ENCODE measurements at places on chromosomes 6 and 20. TPM values are rescaled to one million over a fixed set of nuclear protein-coding genes. Genes with fewer than 3 reads are reported as not detected.

GPX5 gene
- total RNA-seq, result not detected

GATA5 gene
- not detected for total RNA-seq

COL12A1 gene
- 15.6 TPM for total RNA-seq

SLPI gene
- total RNA-seq, result 1,064 TPM

SGK2 gene
- total RNA-seq, result 3.6 TPM

DCBLD1 gene
- 19.1 TPM for total RNA-seq

TP53TG5 gene
- total RNA-seq, result not detected

TRIM15 gene
- total RNA-seq, result not detected

- DNase-seq, result no peak
Observed at GRCh38 chr20:32535316-32535952, 49.7 kb downstream of the NOL4L start.

DNA sequence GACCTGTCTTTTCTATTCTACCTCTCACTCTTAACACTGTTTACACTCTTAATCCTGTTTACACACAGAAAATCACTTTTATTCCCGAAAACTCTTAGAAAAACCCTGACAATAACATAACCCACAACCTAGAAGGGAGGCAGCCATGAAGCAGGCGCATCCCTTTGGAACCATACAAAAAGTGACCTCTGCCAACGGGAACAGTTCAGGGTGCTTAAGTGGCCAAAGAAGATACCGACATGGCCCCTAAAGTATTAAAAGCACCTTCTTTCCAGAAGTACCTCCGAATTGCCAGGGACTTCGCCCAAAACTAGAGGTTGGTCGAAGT is 490 bp downstream of the MMUT start:
- no peak for DNase-seq

DNA sequence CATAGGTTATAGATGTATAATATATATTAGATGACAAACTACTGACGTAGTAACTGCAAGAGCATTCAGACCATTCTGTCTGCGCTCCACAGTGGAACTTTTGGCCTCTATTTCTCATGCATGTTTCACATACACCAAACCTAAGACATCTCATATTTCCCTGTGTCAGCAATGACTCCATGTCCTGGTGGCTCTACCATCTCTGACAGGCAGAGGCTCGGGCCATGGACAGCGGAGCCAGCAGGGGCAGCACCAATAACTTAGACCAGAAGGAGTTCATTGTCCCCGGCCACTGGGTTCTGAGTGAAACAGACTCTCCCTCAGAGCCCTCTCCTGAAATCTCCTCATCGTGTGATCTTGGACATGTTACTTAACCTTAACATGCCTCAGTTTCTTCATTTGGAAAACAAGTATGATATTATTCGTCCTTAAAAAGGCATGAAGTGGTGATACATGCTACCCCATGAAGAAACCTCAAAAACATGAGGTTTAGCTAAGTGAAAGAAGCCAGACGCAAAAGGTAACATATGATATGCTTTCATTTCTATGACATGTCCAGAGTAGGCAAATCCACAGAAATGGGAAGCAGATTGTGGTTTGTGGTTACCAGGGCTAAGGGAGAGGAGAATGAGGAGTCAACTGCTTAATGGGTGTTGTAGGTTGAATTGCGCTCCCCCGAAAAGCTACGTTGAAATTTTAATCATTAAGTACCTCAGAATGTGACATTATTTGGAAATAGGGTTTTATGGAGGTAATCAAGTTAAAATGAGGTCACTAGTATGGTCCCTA is 564.0 kb upstream of the JARID2 start:
- no peak for DNase-seq

DNA sequence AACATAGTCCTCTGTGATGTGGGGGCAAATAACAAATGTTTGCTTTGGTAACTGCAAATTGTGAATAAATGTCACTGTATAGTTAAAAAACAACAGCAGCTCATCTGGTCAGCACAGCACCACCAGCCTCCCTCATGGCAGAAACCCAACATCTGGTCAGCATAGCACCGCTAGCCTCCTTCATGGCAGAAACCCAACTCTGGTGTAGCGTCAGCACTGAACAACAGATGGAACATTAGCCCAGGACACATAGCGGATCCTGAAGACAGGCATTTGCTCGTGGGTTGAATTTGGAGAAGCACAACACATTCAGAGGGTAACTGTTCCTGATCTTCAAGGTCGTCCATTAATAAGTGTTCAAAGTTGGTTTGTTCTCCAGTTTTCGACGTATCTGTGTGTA is 265.9 kb downstream of the DLL1 start:
- DNase-seq, result no peak

DNA sequence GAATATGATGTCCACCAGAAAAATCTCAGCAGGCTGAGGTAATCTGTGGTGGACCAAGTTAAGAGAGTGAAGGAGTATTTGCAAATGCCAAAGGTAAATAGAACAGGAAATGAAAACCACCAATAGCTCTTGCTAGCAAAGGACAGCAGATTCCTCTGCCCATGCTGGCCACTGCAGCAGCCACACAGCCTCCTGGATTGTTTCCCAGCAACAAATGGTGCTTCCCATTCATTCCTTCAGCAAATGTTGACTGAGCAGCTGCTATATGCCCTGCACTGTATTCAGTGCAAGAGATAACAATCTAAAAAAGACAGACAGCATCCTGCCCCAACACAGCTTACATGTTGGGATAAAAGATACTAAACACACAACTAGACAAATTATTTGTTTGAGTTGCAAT is 11.0 kb downstream of the ROS1 start:
- no peak for DNase-seq

DNA sequence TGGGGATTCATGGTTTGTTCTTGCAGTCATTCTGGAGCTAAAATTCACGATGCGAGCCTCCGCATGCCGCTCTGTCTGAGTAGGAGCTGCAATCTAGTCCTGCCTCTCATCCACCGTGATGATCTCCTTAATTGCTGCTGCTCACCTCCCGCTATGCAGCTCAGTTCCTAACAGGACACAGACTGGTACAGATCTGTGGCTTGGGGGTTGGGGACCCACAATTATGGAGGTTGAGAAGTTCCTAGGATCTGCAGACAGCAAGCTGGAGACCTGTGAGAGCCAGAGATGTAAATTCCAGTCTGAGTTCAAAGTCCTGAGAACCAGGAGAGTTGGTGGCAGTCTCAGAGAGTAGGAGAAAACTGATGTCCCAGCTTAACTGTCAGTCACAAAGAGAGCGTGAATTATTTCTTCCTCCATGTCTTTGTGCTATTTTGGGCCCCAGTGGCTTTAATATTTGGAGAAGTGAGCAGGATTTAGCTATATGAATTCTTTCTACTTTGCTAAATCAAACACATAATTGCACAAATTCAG is 378.7 kb upstream of the MAN1A1 start:
- DNase-seq, result no peak

DNA sequence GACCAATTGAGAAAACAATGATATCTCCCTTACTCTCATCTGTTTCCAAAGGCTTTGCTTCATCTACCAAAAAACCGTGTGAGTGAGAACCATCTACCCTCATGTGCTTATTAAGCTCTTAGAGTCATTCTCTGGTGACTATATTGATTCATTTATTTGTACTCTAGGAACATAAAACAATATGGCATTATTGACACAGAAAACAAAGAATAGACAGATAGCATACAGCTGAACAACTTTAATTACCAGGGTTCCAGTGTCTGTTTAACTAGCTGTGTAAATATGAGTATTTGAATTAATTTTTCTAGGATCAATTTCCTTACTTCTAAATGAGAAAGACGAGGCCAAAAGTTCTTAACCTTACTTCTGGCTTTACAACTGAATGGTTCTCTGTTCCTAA is 31.3 kb upstream of the HEY2 start:
- no peak for DNase-seq

- DNase-seq, result no peak
Observed at GRCh38 chr6:84967389-84967788, 203.0 kb upstream of the TBX18 start.

GRCh38 chr6:900716-901605 is 208.0 kb upstream of the EXOC2 start:
- DNase-seq, result no peak

GRCh38 chr20:11128220-11128718 is 454.5 kb upstream of the JAG1 start:
- no peak for DNase-seq

GRCh38 chr20:51667491-51667890 is 100.7 kb downstream of the ATP9A start:
- no peak for DNase-seq

DNA sequence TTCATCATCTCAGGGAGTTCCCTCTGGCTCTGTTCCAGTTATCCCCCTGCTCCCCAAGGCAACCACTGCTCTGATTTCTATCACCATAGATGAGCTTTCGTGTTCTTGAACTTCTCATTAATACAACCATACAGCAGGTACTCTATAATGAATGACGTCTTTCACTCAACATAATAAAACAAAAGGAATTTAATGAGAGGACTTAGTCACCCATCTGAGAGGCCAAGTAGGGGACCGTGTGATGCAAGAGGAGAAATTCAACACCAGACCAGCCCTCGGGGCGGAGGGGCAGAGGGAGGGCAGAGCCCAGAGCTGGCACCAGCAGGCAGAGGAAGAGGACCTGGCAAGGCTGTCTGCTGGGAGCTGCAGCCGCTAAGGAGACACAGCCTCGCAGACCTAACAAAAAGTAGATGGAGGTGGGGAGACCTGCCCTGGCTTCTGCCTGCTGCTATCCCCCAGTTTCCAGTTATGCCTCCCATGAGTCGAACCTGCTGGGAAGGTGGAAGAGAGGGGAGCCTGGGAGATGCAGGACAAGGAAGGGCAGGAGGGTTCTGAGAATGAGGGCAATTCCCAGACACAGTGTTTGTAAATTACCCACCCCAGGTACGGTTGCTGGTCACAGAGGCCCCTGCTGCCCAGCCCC is 13.8 kb downstream of the CCN5 start:
- DNase-seq, result no peak

DNA sequence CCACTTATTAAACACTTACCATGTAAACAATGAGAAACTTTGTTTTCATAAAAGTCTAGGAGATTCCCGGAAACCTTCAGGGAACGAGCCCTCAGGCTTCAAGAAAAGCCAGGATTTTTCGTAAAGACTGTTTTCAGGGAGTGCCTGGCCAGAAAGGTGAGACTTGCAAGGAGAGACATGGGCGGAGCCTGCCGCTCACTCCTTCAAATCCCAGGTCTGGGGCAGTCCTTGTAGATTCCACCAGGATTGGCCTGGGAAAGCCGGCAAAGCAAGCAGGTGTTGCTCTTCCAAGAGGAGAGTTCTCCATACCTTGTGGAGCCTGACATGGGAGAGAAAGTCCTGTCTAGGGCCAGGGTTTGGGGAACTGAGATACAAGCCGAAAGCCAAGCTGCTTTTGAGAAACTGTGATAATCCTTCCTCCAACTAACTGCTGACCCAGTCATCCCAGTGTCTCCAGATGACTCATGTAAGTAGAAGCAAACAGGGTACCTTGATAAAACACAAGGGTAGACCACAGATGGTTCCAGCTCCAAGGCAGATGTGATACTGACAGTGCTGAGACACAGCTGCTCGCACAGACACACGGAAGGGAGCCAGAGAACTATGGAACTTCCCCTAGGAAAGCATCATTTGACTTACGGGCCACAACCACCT is 69.4 kb upstream of the NAA20 start:
- DNase-seq, result no peak
